ENCODE measurements at places on chromosomes 5 and 9.

DNA sequence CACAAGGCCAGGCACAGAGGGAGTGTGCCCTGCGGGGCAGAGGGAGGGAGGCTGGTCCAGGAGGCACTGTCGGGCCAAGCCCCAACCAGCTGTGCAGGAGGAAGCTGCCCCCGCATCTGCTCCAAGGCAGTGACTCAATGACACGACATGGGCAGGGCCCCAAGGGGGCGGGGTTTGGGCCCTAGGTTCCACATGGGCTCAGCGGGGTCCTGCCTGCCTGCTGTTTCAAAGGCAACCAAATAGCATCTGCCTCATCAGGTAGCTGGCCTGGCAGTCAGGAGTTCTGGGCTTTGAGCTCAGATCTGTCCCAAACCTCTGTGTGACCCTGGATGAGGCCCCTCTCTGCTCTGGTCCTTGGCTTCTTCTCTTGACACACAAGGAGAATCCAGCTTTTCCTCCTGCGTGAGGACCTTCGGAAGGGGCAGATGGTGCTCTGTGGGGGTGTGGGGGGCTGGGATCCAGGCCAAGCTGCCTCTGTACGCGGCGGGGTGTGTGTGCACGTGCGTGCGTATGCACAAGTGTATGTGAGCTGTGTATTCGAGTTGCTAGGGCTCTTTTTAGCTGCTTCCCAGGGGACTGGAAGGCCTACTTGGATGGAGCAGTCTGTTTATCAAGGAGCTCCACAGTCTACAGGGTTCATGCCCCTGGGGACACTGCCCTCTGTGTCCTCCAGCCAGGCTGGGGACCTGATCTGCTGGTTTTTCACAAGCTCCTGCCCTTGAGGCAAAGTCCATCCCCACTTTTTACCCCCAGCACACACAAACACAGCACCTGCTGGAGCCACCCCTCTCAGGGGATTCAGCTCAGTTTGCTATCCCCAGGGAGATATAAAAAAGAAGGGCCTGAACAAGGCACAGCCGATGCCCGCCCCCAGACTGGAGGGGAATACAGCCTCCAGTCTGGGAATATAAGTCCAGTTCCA is 138.9 kb downstream of the RGS3 start:
- peak; percentile 88 for DNase-seq

GRCh38 chr5:122341087-122341486 is 29.1 kb downstream of the SNCAIP start:
- DNase-seq = no peak

DNA sequence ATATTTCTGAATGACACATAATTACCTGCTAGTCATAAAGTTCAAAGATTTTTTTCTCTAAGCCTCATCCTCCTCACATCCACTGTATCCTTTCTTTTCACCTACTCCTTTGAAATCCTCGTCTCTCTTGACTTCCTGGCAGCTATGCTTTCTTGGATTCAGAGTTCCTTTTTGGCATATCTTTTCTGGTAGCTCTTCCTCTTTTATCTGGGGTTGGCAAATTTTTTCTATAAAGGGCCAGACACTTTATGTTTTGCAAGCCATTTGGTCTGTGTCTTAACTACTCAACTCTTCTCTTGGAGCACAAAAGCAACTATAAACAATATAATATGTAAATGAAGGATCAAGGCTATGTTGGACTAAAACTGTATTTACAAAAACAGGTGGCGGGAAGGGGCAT is 197.5 kb downstream of the KIAA0825 start:
- no peak for DNase-seq

GRCh38 chr5:162174358-162174974 is 106.9 kb downstream of the GABRG2 start:
- DNase-seq = no peak

DNA sequence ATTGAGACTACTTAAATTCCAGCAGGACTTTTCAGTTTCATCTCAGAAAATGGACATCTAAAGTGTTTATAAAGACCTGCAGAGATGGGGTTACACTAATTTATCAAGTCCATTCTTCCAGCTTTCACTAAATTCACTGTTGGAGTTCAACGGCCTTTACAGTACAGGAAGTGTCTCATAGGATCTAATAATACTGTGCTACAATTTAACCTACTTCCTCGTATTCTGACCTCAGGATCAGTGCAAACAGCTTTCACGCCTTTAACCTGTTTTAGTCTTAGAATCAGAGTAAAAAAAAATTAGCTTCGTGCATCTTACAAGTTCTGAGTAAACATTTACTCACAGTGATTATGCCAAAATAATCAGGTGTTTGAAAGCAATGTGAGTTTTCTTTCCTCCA is 632.6 kb upstream of the DMAC1 start:
- no peak for DNase-seq

DNA sequence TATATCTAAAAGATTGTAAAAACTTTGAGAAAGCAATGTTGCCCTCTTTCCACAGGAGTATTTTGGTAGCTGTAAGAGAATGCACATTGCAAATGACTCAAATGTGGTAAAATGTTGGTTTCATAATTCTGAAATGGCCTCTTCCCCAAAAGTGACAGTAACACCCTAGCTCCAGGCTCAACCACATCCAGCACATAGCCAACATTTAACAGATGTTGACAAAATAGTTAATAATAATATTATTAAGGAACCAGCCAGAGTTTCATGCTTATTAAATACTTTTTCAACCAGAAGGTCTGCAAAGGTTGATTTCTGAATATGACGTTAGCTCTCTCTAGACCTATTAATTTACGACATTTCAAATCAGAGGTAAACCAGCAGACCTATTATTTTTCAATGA is 1.3 kb downstream of the ANXA1 start:
- no peak for DNase-seq

DNA sequence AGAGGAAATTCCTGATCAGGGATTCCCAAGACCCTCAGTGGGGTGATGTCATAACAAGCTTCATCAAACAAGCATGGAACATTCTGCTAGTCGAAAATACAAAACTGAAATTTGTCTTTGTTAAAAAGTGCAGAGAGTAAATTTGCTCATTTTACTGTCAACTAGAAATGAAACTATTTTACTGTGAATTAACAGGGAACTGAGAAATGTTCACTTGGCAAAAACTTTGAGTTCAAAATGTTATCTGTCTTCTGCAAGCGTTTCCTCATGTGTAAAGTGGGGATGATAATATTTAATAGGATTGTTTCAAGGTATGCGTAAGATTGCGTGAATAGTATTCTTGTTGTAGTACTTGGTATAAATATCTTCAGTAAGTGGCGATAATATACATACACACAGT is 45.4 kb downstream of the ALDH1A1 start:
- DNase-seq = no peak

- no peak for DNase-seq
These were observed 231.3 kb downstream of the ATPSCKMT start for GRCh38 chr5:10018201-10019069.

DNA sequence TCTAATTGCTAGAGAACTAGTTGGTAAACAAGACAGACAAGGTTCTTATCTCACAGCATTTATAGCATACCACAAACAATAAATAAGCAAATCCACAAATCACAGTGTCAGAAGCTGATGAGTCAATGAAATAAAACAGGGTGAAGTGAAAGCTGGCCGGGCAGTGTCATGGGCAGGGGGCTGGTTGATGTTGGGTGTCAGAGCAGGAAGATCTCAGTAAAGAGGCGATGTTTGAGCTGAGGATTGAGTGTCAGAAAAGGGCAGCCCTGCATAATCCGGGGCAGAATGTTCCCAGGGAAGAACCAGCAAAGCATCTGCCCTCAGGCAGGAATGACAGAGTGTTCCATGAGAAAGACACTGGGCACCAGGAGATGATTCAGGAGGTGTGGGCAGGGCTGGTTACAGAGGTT is 183.4 kb downstream of the GOLPH3 start:
- no peak for DNase-seq

DNA sequence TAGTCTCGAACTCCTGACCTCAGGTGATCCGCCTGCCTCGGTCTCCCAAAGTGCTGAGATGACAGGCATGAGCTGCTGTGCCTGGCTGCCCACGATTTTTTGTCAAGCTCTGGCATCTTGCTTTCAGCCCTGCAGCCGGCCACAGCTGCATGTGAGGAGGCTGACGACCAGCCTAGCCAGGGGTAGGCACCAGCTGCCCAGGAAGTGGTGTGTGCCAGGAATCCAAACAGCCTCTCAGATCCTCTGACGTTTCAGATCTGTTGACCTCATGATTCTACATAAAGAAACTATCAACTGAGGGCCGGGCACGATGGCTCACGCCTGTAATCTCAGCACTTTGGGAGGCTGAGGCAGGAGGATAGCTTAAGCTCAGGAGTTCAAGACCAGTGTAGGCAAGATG is 19.0 kb downstream of the DYNC2I2 start:
- no peak for DNase-seq

GRCh38 chr9:134568811-134569210 is 72.8 kb upstream of the COL5A1 start:
- no peak for DNase-seq

- DNase-seq = no peak
These were observed 153.3 kb downstream of the SLF1 start for GRCh38 chr5:94771742-94772141.

GRCh38 chr5:31682851-31683250 is 43.9 kb downstream of the PDZD2 start:
- no peak for DNase-seq

DNA sequence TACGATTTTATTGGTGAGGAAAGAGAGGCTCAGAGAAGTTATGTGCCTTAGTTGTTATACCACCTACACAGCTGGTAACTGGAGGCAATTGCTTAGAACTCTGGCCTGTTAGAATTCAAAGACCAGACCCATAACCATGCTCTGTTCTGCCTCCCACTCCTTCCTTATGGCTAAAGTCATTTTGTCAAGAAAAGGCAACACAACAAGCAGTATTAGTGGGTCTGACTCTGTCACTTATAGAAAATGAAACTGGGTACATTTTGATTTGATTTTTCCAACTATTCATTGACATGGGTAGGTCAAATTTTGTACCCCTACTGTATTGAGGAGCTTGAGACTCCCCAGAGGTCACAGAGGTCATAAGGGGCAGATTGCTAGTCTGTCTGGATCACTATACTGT is 44.5 kb upstream of the NR3C1 start:
- no peak for DNase-seq

DNA sequence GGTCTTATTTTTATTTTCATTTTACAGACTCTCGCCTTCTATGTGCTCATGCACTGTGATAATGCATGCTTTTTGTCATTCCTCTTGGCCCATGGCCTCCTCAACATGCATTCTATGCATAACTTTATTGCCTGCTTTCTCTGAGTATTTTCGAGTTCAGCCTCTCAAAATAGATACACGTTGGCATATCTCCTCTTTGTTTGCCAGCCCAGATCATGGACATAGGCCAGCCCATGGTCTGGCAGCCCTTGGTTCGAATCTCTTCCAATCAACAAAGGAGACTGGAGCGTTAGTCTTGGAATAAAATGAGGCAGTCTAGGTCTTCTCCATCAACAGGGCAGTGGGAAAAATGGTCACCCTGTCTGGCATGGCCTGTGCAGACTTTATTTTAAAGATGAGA is 279.5 kb upstream of the ADAMTS16 start:
- DNase-seq = no peak

- peak; percentile 52 for DNase-seq
These were observed 21.7 kb downstream of the CXXC5 start for GRCh38 chr5:139669662-139670368.

DNA sequence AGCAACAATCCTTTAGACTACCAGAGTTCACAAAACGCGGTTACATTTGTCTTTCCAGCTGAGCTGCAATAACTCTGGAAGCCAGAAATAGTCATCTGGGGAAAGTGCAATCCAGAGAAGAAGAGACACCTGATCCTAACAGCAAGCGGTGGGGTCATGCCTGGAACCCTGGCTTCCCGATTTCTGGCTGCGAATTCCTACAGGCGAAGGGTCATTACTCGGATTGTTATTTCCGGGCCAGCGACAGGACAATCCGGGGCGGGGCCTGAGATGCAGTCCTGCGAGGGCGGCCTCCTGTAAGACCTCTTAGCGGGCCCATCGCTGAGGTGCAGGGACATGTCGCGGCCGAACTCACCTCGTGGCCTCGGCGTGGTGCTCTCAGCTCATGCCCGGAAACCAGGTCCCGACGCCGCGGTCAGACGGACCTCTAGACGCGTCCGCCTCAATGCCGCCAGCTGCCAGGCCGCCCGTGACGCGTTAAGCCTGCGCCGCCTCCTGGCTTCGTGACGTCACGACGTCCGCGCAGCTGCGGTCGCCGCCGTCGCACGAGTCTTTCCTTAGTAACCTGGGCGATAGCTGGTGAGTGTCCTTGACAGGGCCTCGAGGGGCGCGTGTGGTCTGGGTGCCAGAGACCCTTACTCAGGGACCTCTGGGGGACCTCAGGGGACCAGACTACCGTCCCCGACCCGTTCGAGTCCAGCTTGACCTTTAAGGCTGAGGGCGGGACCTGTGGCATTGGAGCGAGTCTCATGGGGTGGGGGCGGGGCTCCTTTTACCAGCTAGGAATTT is at the start of the genes MRRF and RBM18:
MRRF (plus strand) TSS at position 523 of the 789 bp plus-strand sequence. CDS start 6,010 bp downstream, outside the sequence.
RBM18 (minus strand) TSS at position 481 of the 789 bp plus-strand sequence. CDS start 3,348 bp downstream, outside the sequence.
- peak; percentile 96 for DNase-seq

DNA sequence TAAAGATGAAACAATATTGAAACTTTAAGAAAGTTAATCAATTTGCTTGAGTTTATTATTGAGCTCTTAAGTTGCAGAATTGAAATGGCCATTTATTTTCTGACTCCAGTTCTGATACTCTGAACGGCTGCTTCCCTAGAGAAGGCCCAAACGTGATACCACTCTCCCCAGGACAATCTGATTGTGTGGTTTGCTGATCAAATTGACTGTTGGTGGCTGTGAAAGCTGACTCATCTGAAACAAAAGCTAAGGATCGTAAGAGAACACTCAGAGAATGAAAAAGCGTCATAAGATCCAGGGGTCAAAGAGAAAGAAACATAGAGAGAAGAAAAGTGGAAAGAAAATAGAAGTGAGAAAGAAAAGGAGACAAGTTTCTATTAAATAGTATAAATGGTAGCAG is 147.2 kb downstream of the IZUMO3 start:
- no peak for DNase-seq

DNA sequence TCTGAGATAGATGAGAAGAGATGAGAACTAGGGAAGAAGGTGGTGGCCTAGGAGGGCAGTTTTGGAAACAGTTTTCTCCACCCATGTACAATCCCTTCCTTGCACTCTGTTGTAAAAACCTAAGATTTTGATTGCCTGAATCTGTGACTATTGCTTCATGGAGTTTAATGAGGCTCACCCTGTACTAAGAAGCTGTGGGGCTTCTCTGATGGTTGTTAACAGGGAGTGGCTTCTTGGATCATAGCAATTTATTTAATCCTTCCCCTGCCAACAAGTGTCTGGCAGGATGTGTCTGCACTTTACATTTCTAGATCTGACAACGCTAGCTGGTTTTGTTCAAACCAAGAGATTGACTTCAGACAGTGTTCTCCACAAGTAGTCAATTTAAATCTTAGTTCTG is 74.7 kb upstream of the C5orf46 start:
- DNase-seq = no peak

DNA sequence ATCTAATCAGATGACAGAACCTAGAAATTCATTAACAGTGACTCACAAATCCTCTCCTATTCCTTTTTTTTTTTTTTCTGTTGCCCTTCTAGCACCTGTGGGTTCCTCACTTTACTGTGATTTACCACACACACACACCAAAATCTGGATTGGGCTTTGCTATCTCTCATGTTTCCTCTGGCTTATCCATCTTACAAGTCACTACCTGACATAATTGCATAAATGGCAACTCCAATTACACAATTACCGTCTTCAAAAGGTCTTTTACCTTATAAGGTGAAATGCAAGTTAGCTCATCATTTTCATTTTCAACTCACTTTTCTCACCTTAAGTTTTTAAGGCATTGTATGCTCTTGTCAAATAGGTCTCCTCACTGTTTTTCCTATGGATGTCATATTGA is 426.3 kb upstream of the MEF2C start:
- no peak for DNase-seq

All from activated T-cell treated with anti-CD3 and anti-CD28 coated beads, Interleukin-2, amount 50 U/mL, for 48 hours (primary cell).